CD4-positive, alpha-beta T cell treated with Interleukin-6 at 100 ng/mL for 8 hours (primary cell): ENCODE measurements at places on chromosomes 3 and 15.

DNA sequence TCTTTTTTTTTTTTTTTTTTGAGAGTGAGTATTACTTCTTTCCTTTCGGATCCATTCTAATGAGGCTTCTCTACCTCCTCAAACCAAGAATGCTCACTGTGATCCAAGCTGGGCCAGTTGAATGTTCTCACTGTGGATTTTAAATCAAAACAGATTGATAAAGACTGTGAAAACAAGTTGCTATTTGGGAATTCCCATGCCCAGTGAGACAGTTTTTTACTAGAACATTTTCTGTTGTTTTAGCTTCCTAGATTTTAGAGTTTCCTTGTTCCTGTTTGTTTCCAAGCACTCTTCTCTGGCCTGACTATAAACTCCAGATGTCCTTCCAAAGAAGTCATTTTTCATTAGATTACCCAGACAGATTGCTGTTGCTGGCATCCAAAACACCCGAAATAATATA lies 60.1 kb upstream of the GALNT15 start:
- DNase-seq: no peak

- DNase-seq: no peak
Observed at GRCh38 chr3:55012091-55012490, 84.2 kb upstream of the LRTM1 start.

- DNase-seq: no peak
Observed at GRCh38 chr15:55110446-55110845, 86.3 kb downstream of the RSL24D1 start.

GRCh38 chr3:71144525-71145253 lies 438.8 kb downstream of the FOXP1 start:
- DNase-seq: no peak

- DNase-seq: no peak
Observed at GRCh38 chr3:32706348-32707025, 21.5 kb downstream of the CNOT10 start.

- no peak for DNase-seq
Observed at GRCh38 chr3:157499342-157499963, 3.8 kb downstream of the VEPH1 start.

GRCh38 chr3:69499899-69500421 lies 114.1 kb upstream of the FRMD4B start:
- DNase-seq: no peak

- DNase-seq: no peak
Observed at GRCh38 chr3:140816372-140817195, 125.1 kb upstream of the SLC25A36 start.

GRCh38 chr3:7436542-7436941 lies 575.6 kb downstream of the GRM7 start:
- DNase-seq: no peak

GRCh38 chr15:70525551-70525950 lies 237.8 kb downstream of the UACA start:
- no peak for DNase-seq

DNA sequence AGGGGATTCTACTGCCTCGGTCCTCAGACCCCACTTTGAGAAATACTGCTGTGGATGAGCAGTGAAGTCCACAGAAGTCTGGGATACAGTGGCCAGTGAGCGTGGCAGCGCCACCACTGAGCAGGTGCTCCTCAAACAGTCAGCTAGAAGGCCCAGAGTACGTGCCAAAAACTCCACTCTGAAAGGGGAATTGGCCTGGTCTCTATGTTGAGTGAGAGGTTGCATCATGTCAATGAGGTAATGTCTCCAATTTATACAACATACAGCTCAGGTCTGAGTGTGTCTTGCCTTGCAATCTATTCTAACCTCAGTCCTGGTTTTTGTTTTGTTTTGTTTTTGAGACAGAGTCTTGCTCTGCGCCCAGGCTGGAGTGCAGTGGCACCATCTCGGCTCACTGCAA lies 53.3 kb upstream of the ETV5 start:
- DNase-seq: no peak

DNA sequence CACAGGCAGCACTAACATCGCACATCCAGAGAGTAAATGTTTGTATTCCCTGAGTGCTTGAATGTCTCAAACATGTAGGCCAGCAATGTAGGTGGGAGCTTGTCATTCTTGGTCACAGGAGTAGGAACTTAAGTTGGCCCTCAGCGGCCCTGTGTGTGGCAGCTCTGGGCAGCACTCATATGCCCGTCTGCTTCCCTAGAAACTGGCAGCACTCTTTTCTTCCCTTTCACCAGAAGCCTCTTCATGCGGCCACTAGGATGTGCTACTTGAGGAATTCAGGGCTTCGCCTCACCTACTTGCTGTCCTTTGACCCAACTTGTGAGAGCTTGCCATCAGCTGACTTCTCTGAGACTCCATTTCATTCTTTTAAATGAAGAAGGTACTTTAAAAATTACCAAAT lies 69.5 kb downstream of the TIPARP start:
- DNase-seq: no peak

DNA sequence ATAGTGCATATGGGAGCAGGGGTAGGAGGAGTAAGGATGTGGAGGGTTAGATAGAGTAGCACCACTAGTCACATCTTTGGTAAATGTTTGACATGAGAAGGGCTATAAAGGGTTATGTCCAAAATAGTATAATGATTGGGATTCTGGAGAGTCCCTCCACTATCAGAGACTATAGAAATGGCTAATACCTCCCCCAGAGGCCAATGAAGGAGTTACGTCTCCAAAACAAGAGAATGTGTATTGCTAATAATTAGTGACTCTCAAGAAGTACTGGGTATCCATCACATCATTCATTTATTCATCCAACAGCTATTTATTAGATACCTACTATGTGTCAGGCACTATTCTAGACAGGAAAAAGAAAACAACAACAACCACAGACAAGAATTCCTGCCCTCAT lies 203.7 kb upstream of the UMPS start:
- no peak for DNase-seq

GRCh38 chr3:186825294-186825821 lies 17.2 kb upstream of the ADIPOQ start:
- DNase-seq: no peak

GRCh38 chr15:38589502-38589901 lies 24.9 kb upstream of the RASGRP1 start:
- no peak for DNase-seq

DNA sequence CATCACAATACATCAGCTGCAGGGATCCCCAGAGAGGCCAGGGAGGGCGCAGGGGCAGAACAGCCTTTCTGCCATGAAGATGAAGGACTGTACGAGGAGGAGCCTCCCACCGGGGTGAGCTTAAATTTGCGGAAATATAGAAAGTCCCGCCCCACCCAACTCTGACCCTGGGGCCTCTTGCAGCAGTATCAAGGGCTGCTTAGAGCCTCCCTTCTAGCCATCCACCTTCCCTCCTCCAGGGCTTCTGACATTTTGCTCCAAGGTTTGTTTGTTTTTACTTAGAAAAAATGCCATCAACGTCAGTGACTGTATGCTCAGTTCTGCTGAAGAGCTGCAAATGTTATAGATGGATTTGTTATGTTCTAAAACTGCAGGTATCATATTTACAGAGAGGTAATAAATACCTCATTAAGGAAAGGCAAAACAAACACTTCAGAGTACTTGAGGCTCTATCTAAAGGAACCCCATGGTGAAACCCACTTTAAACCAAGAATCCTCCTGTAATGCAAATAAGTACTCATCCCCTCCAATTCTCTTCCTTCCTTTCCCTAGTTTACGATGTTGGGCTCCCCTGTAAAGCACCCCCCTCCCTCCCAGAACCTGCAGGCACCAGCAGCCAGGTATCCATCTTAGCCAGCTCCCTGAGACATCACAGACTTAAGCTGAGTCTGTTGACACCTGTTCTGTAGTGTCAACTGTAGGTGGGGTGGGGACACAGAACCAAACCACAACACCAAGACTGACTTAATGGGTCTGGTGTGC lies 30.5 kb downstream of the RFTN1 start:
- peak; percentile 51 for DNase-seq

- DNase-seq: no peak
Observed at GRCh38 chr3:35635926-35636683, 3.2 kb upstream of the ARPP21 start.

- no peak for DNase-seq
Observed at GRCh38 chr3:13141183-13141582, 68.0 kb upstream of the IQSEC1 start.

- DNase-seq: no peak
Observed at GRCh38 chr3:11275926-11276325, 3.7 kb downstream of the ATG7 start.

- DNase-seq: no peak
Observed at GRCh38 chr15:92005154-92005553, 151.6 kb downstream of the SLCO3A1 start.

DNA sequence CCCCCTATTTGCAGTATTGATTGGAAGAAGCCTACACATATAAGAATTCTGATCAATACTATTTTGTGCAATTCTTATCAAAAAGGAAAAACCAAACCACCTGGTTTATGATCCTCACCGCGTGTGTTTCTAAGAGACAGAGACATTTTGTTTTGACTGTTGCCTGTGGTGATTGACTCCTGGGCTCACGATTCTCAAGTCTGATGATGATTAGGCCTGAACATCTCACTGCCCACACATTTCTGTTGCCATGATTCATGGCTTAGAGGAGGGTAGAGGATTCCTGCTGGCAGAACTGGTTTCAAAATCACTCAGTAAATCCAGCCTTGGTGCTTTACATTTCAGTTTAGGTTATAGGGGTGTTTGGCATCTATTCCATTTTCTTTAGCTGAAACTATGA lies 88.3 kb upstream of the UBE3A start:
- DNase-seq: no peak

DNA sequence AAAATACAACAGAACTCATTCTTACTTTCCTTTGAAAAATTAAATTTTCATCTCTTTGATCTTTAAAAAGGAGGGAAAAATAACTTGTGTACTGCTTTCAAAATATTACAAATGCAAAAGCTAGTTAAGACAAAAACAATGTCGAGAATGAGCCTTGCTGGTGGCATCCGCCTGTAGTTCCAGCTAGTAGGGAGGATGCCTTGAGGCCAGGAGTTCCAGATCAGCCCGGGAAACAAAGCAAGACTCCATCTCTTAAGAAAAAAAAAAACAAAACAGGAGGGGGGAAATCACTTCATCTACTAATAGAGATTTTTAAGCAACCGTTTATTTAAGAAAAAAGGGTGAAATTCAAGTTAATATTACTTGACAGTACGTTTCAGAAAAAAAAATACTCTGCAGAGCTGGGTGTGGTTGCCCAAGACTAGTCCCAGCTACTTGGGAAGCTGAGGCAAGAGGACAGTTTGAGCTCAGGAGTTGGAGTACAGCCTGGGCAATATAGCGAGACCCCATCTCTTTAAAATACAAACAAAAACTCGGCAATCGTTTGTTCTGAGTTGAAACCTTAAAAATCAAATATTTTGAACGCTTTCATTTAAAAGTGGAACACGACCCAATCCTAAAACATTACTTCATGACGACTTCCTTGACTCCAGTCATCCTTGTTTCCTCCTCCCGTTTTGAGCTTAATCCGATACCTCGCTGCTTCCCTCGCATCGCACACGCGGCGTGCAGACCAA lies 1.2 kb downstream of the KPNA1 start:
- no peak for DNase-seq

GRCh38 chr3:160381470-160381869 lies 17.6 kb downstream of the IFT80 start:
- DNase-seq: no peak

DNA sequence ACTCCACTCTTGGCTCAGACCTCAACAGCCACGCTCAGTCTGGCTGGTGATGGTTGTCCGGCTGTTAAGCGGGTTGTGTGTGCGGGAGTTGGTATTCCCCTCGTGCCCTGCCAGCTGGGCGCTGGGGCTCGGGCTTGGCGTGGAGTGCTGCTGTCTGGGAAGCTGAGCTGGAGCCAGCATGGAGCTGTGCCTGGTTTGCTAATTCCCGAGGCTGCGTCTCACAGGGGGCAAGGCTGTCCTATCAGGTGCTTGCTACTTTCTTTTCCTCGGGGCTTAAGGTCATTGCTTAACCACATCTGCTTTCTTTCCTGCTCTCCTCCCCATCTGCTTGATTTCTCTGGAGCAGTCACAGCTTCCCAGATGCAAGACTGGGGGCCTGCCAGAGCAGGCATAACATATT lies 29.9 kb downstream of the PDIA5 start:
- no peak for DNase-seq

DNA sequence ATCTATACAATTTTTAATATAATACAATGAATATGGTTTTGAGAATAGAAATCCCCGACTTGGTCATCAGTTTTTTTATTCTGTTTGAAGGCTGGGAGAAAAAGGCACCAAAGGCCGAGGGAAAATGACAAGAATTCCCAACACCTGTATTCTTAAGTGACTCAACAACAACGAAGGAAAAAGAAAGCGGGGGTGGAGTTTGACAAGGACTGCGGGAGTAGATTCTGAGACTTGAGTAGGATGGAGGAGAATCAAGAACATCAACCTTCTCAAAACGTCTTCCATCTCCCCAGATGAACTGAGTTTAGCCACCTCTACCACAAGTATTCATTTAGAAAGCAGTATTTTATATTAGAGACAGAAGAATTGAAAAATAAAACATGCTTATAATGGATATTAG lies 107.2 kb downstream of the IGSF11 start:
- DNase-seq: no peak

GRCh38 chr3:182690172-182690571 lies 103.1 kb upstream of the ATP11B start:
- DNase-seq: no peak
